ENCODE measurements at places on chromosomes 16 and 17.

DNA sequence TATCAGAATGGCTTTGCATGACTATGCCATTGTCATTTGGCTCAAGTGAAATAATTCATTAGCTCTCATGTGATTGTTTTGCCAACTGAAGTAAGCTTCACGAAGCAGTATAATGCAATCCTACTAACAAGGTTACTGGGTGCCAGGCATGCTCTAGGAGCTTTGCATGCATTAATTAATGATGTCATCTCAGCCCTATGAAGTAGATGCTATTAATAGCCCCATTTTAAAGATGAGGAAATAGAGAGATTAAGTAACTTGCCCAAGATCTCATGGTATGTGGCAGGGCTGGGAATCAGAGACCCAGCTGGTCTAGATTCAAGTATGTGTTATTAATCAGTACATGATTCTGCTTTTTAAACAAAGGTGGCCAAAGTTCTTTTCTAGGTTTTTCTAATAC is 14.1 kb downstream of the KRT39 start:
- DNase-seq: no peak

- DNase-seq: no peak
Measured at GRCh38 chr17:32870027-32870670, 6.8 kb downstream of the MYO1D start.

DNA sequence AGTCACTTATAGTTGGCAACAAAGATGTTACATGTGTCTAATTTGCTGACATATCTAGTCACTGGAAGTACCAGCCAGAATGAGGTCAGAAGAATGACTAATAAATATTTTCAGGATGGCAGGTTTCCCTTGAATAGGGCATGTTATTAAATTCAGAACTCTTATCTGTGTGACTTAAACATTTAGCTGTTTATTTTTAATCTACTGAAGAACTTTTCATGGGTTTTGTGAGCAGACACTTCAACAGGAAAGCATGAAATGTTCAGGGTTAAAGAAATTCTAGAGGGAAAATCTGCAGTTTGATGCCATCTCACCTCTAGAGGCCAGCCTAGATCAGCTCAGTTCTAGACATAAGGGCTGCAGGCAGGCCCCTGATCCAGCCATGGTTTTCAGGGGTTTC is 13.2 kb downstream of the JPT2 start:
- no peak for DNase-seq

- no peak for DNase-seq
Measured at GRCh38 chr16:1010815-1011214, 29.2 kb downstream of the SOX8 start.

- no peak for DNase-seq
Measured at GRCh38 chr17:63480192-63480784, 3.4 kb downstream of the ACE start.

GRCh38 chr17:44171931-44172455 is 1.5 kb downstream of the ASB16 start:
- DNase-seq: no peak

DNA sequence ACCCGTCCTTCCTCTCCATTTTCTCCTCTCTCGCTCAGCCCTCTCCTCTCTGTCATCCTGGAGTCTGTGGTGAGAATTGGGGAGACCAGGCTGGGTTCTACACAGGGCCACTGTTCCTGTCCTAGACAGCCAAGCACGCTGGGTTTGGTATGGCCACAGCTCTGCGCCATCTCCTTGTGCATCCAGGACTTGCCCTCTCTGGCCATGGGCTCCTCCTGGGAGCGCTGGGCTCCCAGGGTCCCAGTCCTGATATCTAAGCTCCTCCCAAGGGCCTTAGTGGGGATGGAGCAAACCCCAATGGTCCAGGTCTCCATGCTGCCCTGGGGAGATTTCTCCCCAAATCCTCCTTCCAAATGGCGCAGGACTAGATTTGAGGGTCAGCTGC is 27.2 kb upstream of the ITGA3 start:
- no peak for DNase-seq

DNA sequence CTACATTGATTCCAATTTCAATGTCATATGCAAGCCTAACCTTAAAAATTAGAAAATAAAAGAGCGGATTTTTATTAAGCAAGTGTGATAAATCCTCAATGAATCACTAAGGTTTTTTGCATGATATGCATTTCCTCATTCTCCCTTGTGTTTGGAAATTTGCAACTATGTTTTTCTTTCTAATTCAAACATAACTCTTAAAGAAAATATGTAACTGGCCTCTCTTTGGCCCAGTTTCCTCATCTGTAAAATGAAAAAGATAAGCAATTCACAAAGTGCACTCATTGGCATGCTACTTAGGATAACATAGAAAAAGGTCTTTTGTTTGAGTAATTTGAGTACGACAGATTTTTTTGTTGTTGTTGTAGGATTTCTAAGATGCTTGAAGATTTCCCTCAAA is 295.5 kb downstream of the CDH11 start:
- no peak for DNase-seq

- DNase-seq: no peak
Measured at GRCh38 chr17:50304781-50305404, 30.6 kb downstream of the TMEM92 start.
